ENCODE measurements at places on chromosomes 6 and 20. TPM values are rescaled to one million over a fixed set of nuclear protein-coding genes. Genes with fewer than 3 reads are reported as not detected.

Gene SCUBE3
- 0.33 TPM for total RNA-seq

Gene KCNG1
- 6.2 TPM for total RNA-seq

- H3K27ac ChIP-seq: no peak overlapping the region
- no peak overlapping the region for H3K4me3 ChIP-seq
- no peak for DNase-seq
- no peaks in the 10 kb centered on the region for H3K36me3 ChIP-seq
- no peaks in the 10 kb centered on the region for H3K27me3 ChIP-seq
Observed at GRCh38 chr6:42742116-42742894, 3.6 kb downstream of the TBCC start.

Gene NHSL1
- total RNA-seq: 7.3 TPM

DNA sequence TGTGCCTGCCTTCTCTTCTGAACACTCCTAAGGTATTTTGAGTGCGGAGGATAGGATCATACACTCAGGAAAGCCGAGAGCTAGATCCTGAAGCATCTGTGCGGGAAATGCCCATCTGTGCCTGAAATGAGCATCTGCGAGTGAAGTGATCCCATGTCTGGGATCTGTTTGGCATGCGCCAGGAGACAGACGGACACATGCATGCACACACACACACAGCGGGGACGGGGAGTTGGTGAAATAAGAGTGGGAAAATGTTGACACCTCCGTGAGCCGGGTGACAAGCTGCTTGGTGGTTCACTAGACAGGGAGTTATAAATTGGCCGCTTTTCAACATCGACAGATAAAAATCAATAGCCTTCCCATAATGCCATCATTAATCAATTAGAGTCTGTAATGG lies 13.8 kb downstream of the SYNJ2 start:
- H3K27me3 ChIP-seq: no peaks in the 10 kb centered on the region
- no peak overlapping the region for H3K4me3 ChIP-seq
- DNase-seq: no peak
- no peak overlapping the region for H3K27ac ChIP-seq
- H3K36me3 ChIP-seq: no peaks in the 10 kb centered on the region

Gene VNN1
- total RNA-seq: not detected

DNA sequence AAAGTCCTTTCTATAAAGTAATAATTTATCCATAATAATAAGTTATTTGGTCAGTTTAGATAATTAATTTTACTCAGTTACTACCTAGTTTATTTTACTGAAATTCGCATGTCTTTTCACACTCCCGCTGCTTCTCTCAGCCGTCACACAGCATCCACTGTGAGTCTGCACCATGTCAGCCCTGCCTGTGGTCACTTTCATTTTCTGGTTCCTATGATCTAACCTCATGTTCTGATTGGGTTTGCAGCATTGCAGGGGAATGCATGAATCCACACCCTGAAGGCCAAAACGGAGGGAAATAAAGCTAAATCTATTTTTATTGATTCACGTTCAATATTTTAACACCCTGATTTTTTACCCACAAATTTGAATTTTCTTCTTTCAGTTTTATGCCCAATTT lies 47.4 kb downstream of the PDE10A start:
- H3K27me3 ChIP-seq: no peaks in the 10 kb centered on the region
- H3K36me3 ChIP-seq: no peaks in the 10 kb centered on the region
- no peak for DNase-seq
- no peaks in the 10 kb centered on the region for H3K4me1 ChIP-seq
- no peak overlapping the region for H3K27ac ChIP-seq

Gene KCNK5
- total RNA-seq: 31.0 TPM

Gene GJA10
- not detected for total RNA-seq

DNA sequence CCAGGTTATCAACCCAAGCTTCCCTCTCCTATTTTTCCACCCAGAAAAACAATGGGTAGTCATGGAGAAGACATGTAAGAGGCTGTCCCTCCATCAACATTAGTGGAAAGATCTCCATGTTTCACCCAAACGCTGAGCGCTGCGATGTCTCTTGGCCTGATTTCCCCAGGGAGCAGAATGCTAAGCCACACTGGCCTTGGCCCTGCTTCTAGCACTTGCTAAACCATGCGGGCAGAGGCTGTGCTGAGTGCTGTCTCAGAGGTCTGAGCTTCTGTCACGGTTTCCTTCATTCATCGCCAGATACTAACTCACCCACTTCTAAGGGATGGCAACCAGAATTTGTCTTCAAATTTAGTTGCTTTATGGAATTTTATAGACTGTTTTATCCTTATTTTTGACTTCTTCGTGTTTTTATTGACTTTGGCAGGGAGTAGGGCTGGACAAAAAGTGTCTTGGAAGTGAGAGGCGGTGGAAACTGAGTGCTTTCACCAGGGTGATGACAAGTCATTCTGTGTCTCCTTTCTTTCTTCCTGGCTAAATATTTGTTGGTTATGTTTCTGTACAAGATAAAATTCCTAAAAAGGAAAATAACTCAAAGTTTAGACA lies 181.4 kb upstream of the UST start:
- DNase-seq: no peak
- no peaks in the 10 kb centered on the region for H3K27me3 ChIP-seq
- H3K4me3 ChIP-seq: no peak overlapping the region
- H3K27ac ChIP-seq: no peak overlapping the region
- H3K4me1 ChIP-seq: peaks cover under 1% of the 10 kb centered on the region

Gene EDN3
- total RNA-seq: 4.7 TPM

- H3K27ac ChIP-seq: no peak overlapping the region
- H3K27me3 ChIP-seq: peaks cover 26% of the 10 kb centered on the region
- H3K36me3 ChIP-seq: no peaks in the 10 kb centered on the region
- no peak overlapping the region for H3K4me3 ChIP-seq
- DNase-seq: no peak
- peaks cover 48% of the 10 kb centered on the region for H3K4me1 ChIP-seq
Observed at GRCh38 chr6:1613346-1613687, 3.6 kb downstream of the FOXC1 start.

- no peak for DNase-seq
- H3K27ac ChIP-seq: no peak overlapping the region
- no peaks in the 10 kb centered on the region for H3K4me1 ChIP-seq
- no peaks in the 10 kb centered on the region for H3K27me3 ChIP-seq
- H3K4me3 ChIP-seq: no peak overlapping the region
- H3K36me3 ChIP-seq: no peaks in the 10 kb centered on the region
Observed at GRCh38 chr20:51886891-51887608, 84.7 kb upstream of the SALL4 start.

DNA sequence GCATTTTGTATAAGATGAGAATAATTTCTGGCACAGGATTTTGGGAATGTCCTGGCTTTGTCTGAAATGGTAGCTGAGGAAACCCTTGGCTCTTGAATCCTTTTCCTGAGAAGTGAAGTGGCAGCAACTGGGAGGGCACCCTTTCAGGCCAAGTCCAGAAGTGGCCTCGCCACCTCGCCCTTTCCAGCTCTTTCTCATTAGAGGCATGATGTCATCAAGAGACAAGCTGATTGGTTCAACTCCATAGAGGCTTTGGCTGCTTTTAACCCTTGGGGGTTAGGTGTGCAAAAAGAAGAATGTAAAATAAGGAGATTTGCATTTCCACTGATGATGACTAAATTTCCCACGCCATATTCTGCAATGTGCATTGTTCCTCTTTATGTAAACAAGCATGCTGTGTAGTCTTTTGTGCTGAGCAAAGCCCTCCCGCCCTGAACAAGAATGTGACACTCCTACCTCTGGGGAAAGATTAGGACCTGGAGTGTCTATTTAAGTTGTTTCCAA lies 116.5 kb downstream of the TCP11 start:
- peak; percentile 23 for DNase-seq
- H3K27ac ChIP-seq: no peak overlapping the region
- H3K4me3 ChIP-seq: no peak overlapping the region
- no peaks in the 10 kb centered on the region for H3K36me3 ChIP-seq

DNA sequence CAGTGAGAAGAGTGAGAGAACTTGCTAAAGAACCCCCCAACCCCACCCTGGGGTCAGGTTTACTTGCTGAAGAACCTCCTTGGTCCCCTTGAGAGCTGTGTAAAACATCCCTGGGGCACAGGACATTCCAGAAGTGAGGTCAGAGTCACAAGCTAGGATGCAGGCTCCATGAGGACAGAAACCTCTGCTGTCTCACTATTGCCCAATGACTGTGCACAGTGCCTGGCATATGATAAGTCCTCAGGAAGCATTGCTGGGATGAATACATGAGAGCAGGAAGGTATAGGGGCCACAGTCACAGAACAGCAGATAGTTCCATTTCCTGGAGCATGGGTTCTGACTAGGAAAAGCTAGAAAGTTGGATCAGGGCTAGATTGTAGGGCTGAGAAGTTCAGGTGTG lies 18.4 kb downstream of the NT5E start:
- no peaks in the 10 kb centered on the region for H3K4me1 ChIP-seq
- no peaks in the 10 kb centered on the region for H3K27me3 ChIP-seq
- H3K36me3 ChIP-seq: no peaks in the 10 kb centered on the region
- no peak overlapping the region for H3K27ac ChIP-seq

GRCh38 chr6:56348578-56348977 lies 101.2 kb upstream of the COL21A1 start:
- H3K4me1 ChIP-seq: no peaks in the 10 kb centered on the region
- no peak overlapping the region for H3K27ac ChIP-seq
- H3K27me3 ChIP-seq: no peaks in the 10 kb centered on the region
- H3K36me3 ChIP-seq: no peaks in the 10 kb centered on the region

- no peak overlapping the region for H3K27ac ChIP-seq
- no peaks in the 10 kb centered on the region for H3K27me3 ChIP-seq
- H3K4me3 ChIP-seq: no peak overlapping the region
- no peaks in the 10 kb centered on the region for H3K36me3 ChIP-seq
- DNase-seq: no peak
- H3K4me1 ChIP-seq: no peaks in the 10 kb centered on the region
Observed at GRCh38 chr6:156167016-156167624, 610.1 kb upstream of the ARID1B start.

Gene EDN1
- 19.7 TPM for total RNA-seq

DNA sequence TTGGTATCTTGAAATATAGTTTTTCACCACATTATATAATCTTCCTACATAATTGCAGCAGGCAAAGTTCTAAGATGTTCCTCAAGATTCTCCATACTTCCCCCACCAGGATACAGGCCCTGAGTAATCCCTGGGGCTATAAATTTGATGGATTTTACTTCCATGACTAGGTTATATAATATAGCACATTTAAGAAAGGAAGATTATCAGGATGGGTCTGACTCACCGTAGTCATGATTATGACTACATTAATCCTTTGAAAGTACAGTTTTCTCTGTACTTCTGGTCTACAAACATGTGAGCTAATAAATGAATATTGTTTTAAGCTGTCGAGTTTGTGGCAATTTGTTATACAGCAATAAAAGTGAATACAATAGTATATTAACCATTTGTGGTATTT lies 122.5 kb downstream of the MACROD2 start:
- no peak for DNase-seq
- H3K27me3 ChIP-seq: no peaks in the 10 kb centered on the region
- H3K4me3 ChIP-seq: no peak overlapping the region
- no peaks in the 10 kb centered on the region for H3K4me1 ChIP-seq
- H3K27ac ChIP-seq: no peak overlapping the region
- no peaks in the 10 kb centered on the region for H3K36me3 ChIP-seq

GRCh38 chr6:20497216-20498040 lies 36.8 kb upstream of the CDKAL1 start:
- H3K27ac ChIP-seq: no peak overlapping the region
- no peaks in the 10 kb centered on the region for H3K27me3 ChIP-seq
- no peaks in the 10 kb centered on the region for H3K4me1 ChIP-seq

Gene CD83
- 1.3 TPM for total RNA-seq

DNA sequence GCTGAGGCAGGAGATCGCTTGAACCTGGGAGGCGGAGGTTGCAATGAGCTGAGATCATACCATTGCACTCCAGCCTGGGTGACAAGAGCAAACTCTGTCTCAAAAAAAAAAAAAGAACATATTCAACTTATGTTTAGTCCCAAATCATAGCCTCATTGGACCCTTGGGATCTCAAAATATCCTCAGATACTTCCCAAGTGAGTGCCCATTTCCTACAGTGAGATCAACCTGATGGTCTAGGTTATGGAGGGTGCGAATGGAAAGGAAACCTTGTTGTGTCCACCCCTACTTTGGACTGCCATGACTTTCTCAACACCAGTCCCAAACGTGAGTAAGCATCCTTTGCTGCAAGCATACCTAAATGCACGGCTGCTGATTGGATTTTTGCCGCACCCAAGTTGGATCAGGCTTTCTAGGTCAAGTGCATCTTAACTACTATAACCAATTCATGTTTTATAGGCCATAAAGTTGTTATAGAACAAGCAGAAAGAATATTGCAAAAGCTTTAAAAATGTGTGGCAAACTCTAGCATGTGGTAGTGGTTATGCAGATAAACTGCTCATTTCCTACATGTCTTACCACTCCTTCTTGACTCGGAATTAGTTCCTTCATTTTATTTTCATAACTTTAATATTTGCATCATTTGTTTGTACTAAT lies 131.2 kb downstream of the PLEKHG1 start:
- DNase-seq: no peak
- H3K36me3 ChIP-seq: no peaks in the 10 kb centered on the region
- no peaks in the 10 kb centered on the region for H3K4me1 ChIP-seq
- H3K27ac ChIP-seq: no peak overlapping the region
- no peaks in the 10 kb centered on the region for H3K27me3 ChIP-seq
- no peak overlapping the region for H3K4me3 ChIP-seq

- H3K27ac ChIP-seq: no peak overlapping the region
- H3K27me3 ChIP-seq: no peaks in the 10 kb centered on the region
- no peak for DNase-seq
Observed at GRCh38 chr6:128763599-128764300, 119.2 kb upstream of the LAMA2 start.

- H3K36me3 ChIP-seq: no peaks in the 10 kb centered on the region
- DNase-seq: no peak
- no peak overlapping the region for H3K4me3 ChIP-seq
Observed at GRCh38 chr6:71512256-71512655, 223.6 kb downstream of the OGFRL1 start.

GRCh38 chr6:11364971-11365397 lies 132.5 kb upstream of the NEDD9 start:
- peaks cover 32% of the 10 kb centered on the region for H3K4me1 ChIP-seq
- H3K4me3 ChIP-seq: no peak overlapping the region
- no peaks in the 10 kb centered on the region for H3K27me3 ChIP-seq

GRCh38 chr6:3747100-3747737 lies 4.3 kb downstream of the PXDC1 start:
- H3K27ac ChIP-seq: no peak overlapping the region
- H3K4me1 ChIP-seq: peaks cover 52% of the 10 kb centered on the region
- no peak for DNase-seq
- no peaks in the 10 kb centered on the region for H3K27me3 ChIP-seq
- no peak overlapping the region for H3K4me3 ChIP-seq
- no peaks in the 10 kb centered on the region for H3K36me3 ChIP-seq

DNA sequence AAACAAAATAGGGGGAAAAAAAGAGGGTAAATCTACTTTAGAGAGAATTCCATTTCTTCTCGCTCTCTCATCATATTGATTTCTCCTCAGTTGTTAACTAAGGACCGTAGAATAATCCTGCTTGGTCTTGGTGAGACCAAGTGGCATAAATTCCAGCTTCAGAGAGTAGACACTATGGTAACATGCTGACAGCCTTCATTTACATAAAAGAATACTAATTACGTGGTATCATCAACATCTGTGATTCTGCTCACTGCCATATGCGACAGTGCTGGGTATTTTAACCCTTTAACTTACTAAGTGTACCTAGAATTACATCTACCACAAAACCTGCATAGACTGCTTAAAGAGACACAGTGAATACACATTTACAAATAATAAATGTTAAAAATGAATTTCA lies 27.1 kb downstream of the TOMM6 start:
- H3K27ac ChIP-seq: no peak overlapping the region
- H3K4me3 ChIP-seq: no peak overlapping the region
- no peaks in the 10 kb centered on the region for H3K4me1 ChIP-seq
- no peaks in the 10 kb centered on the region for H3K27me3 ChIP-seq

Gene SIRPD
- total RNA-seq: not detected

Data from body of pancreas (tissue), 4 donors.